ENCODE measurements at places on chromosomes 3 and 15.
A peak's percentile ranks its signal among the peaks of the same experiment; 100 is the strongest.

DNA sequence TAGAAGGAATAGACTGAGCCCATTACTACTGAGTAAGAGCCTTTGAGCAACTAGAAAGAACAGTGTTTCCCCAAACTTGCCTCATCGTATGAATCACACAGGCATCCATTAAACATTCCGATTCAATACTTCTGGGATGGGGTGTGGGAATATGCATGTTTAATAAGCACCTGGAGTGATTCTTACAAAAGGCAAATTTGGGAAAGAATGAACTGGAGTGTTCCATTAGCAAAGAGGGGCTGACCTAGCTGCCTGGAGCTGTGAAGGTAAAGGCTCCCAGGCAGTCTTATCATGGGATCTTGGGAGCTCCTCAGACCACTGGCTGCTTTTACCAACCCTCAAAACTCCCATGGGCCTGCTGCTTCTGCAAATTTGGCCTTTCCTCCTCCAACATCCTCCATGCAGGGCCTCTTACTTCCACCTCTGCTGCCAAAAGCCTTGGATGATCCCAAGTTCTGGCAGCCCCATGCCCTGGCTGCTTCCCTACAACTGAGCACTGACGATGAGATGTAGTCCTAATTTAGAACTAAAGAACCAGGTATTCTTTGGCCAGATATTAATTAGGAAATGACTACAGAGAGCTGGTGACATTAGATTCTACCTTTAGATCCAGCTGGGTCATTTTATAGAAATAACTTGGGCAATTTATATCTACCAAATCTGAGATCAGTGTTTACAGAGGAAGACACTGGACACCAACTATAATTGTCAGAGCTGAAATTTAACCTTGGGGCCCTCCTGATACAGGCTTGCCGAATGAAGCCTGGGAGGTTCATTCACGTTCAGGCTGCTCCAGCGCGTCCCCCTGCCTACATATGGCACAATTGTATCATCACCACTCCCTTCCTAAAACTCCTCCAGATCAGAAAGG is 11.2 kb upstream of the HOMER2 start:
- DNase-seq, result no peak

GRCh38 chr15:48941904-48942303 is 21.8 kb downstream of the SHC4 start:
- no peak for DNase-seq

DNA sequence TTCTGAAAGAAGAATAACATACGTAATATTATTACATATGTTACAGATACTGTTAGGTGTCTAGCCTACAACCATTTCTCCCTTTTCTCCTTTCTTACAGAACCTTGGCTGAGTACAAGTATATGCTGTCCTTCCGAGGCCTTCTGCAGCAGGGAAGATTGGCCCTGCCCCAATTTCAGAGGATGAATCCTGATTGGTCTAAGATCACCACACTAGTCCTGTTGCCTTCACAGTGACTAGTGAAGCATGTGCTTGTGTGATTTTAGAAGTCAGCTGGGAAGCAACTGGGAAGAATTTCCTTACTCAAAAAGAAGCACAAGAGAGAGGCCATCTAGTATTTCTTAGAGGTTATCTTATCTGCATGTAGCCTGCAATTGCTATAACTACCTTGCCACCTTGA is 30.6 kb upstream of the MECOM start:
- DNase-seq, result no peak

DNA sequence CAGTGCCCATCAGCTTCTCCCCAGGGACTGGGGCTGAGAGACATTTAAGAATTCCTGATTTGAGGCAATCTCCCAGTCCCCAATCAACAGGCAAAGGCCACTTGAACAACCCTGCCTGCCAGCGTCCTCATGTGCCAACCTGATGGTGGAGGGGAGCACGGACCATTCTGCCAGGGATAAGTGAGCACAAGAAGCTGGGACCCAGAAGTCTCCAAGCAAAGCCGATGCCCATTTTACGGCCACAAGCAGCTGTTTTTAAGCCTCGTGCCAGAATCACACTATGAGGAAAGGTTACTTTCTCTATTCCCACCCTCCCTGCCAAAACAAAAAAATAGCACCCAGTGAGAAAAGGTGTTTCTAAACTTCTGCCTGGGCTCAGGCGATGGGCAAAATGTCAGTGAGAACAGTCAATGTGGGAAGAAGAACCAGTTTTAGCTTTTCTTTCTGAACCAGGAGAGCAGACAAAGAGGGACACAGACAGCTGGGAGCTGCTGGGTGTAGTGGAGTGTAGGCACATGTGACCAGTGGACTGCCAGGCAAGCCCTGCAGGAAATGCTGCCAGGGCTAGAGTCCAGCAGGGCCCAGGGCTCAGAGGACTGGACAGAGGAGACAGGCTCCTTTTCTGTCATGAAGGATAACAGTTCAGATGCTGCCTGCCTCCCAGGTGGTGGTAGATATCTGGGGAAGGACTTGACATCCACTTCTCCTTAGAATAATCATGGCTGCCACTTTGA is 57.7 kb downstream of the ATP2B2 start:
- DNase-seq, result no peak

- DNase-seq, result no peak
Measured at GRCh38 chr3:195582947-195583346, 793 bp downstream of the APOD start.

GRCh38 chr3:196311-197148 is at the start of gene CHL1:
CHL1 (plus strand) TSS chr3:196763; CDS start chr3:319777, 123,014 bp downstream.
- no peak for DNase-seq

GRCh38 chr3:49799761-49800160 is at the start of gene CDHR4:
CDHR4 (minus strand) TSS chr3:49799873; CDS start chr3:49799812, 61 bp downstream.
- peak; percentile 80 for DNase-seq

- no peak for DNase-seq
Measured at GRCh38 chr3:148068466-148068865, 629.2 kb upstream of the AGTR1 start.

DNA sequence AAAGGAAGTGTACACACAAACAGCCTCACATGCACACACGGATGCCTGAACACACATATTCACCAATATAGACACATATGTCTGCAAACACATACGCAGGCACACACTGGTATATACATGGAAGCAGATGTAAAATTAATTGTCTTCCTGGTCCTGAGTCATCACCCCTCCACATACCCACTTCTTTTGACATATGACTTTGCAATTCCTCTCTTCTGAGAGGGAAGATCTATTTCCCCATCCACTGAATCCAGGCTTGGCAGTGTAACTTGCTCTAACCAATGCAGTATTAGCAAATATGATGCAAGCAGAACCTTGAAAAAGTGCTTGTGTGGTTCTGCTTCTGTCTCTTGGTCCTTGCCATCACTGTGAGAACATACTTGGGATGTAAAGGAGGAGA is 76.8 kb upstream of the HRH1 start:
- peak; percentile 15 for DNase-seq

- peak; percentile 96 for DNase-seq
Measured at GRCh38 chr3:72591522-72592421, 256.5 kb downstream of the SHQ1 start.

DNA sequence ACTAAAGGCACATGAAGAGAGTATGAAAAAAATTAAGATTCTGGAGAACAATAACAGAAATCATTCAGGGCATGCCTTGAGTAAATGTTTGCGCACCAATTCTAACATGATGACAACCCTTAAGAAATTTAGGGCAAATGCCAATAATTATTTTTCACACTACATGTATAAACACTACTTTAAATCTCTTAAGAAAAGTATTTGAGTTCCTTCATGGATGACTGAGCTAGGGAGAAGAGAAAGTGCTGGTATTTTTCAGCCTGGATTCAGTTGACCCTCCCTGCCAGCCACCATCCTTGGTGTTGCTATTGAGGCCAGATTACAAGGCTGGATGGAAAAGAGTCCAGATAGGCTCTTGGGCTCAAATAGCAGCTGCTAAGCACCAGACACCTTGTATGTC is 8.0 kb upstream of the EID1 start:
- no peak for DNase-seq

DNA sequence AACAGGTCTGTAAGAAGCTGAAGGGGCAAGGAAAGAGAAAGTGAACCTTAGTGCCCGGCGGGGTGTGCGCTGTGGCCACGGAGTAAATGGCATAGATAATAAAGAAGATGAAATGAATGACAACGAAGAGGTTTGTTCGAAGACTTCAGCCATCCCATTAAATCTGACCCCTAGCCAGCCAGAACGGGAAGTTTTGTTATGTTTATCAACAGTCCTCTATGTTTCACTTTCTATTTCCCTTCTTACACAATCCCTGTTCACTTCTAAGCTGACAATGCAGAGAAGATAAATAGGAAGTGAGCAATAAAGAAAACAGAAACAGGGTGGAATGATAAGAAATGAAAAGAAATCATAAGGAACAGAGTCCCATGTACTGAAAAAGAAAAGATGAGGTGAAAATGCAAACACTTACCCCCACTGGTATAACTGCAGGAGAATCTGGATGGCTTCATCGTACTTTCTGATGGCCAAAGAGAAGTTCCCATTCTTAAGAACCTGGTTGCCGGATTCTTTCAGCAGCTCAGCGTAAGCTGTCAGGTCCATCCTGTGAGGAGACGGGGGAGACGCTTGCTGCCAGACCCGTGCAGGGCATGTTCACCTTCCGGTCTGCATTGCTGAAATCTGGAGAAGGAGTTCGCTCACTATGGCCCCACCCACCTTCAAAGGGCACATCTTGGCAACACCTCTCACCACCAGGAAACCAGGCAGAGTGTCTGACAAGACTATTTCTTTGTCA is 36.8 kb downstream of the TRANK1 start:
- DNase-seq, result peak; percentile 59

DNA sequence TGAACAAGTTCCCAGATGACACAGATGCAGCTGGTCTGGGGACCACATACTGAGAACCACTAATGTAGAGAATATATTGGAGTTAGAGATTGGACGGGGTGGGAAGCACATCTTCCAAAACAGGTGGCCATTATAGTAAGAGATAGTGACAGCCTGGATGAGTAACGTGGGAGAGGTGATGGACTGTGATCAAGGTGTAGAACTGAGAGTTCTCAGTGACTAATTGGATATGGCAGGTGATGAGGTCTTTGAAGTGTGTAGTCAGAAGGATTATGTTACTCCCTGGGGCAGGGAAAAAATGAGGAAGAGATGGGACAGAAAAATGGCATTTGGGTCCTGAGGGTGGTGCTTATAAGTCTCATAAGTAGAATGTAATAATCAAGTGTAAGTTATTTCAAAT is 66.6 kb downstream of the KCNMB2 start:
- DNase-seq, result no peak

GRCh38 chr15:80620931-80621330 is 74.2 kb upstream of the ABHD17C start:
- DNase-seq, result no peak

- peak; percentile 41 for DNase-seq
Measured at GRCh38 chr3:31550452-31551251, 17.9 kb downstream of the STT3B start.

DNA sequence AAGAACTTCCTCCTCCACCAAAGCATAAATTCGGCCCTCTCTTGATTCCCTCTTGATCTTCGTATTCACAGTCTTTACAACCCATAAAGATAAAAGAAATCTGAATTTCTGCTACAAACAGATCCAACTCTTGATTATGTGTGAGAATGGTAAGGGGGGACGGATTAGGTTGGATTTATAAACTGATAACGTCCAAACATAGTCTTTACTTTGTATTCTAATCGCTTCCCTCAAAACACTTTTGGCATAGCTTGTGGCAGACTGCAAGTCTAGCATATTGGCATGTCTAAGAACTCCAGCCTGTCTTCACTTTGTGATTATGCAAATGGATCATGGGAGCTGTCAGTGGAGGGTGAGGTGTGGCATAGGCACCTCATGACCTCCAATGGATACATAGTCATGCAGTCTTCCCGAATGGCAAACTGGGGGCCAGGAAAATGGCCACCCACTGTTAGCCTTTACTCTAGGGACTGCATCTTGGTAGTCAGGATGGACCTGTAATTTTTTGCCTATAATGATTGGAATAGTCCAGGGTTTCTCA is 24.3 kb upstream of the GPR171 start:
- no peak for DNase-seq

DNA sequence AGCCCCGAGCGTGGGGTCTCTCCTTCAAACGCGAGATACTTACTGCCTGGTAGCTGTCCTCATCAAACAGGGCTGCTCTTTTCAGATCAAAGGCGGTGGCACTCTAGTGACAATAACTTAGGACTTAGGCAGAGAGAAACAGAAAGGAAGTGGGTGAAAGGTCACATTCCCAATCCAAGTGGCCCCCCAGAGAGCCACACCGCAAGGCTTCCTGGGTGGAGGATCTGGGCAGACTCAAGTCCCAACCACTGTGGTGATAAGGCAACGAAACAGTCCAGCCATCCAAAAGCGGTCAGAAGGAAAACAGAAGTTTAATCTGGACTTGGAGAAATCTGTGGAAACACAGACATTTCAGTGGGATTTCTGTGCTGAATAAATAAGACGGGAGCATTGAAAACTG is 227.2 kb downstream of the ADAMTS17 start:
- peak; percentile 77 for DNase-seq

DNA sequence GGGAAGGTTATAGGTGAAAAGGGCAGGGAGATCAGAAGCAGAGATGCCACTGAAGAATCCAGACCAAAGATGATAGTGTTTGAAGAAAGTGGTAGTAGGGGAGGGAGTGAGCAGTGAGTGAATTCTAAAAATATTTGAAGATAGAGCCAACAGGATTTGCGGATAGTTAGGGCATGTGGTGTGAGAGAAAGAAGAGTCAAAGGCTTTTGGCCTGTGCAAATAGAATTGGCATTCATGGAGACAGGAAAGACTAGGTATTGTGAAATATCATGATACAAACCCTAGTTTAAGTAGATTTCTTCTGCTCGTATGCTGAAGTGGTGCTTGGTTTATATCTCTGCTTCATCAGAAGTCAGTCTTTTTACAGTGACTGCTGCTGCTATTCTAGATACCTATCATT is 224.2 kb upstream of the CFAP20DC start:
- no peak for DNase-seq

DNA sequence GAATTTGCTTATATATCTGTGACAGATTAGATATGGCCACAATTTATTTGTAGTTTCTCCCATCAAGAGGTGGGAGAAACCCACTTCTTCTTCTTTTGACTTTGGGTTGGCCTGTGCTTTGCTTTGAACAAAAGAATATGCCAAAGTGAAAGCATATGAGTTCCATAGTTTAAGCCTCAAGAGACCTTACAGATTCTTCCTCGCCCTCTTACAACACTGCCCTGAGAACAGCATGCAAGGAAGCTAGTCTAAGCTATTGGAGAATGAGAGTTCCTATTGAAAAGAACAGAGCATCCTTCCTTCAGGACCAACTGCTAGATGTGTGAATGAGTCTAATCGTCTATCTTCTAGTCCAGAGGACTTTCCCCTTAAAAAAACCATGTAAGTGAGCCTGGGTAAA is 394.8 kb downstream of the TUSC7 start:
- DNase-seq, result no peak

DNA sequence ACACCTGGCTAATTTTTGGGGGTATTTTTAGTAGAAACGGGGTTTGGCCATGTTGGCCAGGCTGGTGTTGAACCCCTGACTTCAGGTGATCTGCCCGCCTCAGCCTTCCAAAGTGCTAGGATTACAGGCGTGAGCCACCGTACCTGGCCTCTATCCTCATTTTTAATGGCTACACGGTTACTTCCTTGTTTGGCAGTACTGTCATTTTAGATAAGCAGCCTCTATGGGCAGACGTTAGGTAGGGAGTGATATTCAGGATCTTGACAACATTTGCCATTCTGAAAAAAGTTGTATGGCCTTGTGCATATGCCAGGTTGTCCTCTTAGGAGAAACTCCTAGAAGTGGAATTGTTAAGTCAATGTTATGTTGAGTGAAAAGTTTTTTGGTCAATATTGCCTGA is 141.7 kb downstream of the ITPR1 start:
- DNase-seq, result no peak

All from fibroblast of skin of back (primary cell).